Stimulated activated CD4-positive, alpha-beta T cell treated with anti-CD3 and anti-CD28 coated beads, Interleukin-15, amount 100 ng/mL, for 24 hours (primary cell): ENCODE measurements at places on chromosomes 7 and 10.

GRCh38 chr7:20358106-20358505 lies 27.4 kb downstream of the ITGB8 start:
- DNase-seq = no peak

DNA sequence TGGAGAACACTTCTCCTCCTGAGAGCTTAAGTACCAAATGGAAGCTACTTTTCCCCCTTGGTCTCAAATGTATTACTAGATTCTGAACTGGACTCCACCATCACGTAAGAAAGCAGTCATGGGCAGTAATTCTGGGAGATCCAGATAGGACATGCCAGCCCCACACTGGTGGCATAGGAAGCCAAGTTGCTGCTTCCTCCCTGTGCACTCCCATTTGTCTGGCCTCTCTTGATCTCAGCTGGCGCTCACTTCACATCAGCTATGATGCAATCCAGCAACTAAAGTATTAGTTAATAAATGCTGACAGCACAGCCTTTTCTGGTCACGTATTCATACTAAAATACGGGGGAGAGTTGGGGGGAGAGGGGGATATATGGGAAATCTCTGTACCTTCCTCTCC lies 3.4 kb upstream of the IL6 start:
- DNase-seq = no peak

GRCh38 chr7:69285854-69286253 lies 312.4 kb upstream of the AUTS2 start:
- DNase-seq = no peak

DNA sequence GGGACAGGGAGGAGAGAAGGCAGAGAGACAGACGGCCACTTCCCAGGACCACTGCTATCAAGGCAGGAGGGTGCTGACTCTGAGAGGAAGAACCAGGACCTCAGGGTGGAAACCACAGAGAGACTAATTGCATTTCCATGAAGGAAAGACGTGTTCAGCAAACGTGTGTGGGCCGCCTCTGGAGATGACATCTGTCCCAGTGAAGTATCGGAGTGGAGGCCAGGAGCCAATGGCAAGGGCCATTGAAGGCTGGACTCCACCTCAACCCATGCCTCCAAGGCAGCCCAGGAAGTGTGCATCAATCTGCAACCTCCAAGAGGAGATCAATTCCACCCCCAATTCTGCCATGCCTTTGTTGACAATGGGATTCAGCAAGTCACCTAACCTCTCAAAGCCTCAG lies 229.9 kb downstream of the USP6NL start:
- no peak for DNase-seq

DNA sequence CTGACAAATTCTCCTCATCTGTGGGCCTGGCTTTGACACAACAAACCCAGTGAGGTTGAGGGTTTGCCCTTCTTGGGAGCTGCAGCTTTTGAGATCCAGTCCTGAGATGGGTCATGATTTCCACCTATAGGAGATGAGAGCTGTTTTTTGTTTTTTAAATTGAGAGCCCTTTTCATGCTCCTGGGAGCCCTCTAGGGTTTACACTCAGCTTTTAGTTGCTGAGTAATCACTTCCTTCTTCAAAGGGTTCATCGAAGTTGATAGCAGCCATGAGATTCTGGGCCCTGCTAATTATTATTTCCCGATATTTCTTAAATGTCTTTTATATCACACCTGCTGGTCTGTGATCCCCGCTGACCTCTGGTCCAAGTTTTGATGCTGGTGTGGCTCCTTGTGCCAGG lies 47.3 kb upstream of the VIPR2 start:
- DNase-seq = no peak

DNA sequence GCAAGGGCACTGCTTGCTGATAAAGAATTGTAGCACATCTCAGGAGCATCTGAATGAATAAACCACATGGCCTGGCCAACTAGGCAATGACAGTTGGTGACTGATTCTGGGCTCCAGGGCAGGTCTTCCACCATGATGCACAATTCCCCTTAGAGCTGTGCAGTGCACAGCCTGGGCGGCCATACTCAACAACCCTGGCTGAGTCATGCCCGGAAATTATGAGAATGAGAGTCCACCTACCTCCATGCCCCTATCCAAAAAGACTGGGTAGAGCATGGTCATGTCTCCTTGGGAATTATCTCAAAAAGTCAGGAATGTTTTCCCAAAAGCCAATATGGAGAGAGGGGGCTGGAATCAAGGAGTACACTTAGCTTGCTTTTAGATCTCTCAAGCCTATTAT lies 425.6 kb downstream of the PLXNA4 start:
- DNase-seq = no peak

DNA sequence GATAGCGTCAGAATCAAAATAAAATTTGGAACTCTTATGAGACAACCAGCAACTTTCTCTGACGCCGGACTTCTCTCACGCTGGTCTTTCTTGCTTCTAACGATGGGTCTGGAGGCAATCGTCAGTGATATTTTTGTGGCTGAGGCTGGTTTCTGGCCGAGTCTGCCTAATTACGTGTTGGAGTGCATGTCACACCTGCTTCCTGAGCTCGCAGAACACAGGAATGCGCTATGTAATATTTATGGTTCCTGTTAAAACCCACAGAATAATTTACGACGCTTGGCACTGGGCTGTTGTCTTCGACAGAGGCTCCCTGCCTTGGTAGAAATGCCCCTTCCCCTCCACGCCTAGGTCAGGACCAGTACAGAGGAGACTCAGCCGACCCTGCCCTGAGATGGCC lies 64.9 kb downstream of the NPTX2 start:
- no peak for DNase-seq

- DNase-seq = no peak
Measured at GRCh38 chr10:86654411-86655172, at the start of gene OPN4. Gene OPN4 (plus strand): TSS chr10:86654547. CDS start chr10:86654784, 237 bp downstream.

DNA sequence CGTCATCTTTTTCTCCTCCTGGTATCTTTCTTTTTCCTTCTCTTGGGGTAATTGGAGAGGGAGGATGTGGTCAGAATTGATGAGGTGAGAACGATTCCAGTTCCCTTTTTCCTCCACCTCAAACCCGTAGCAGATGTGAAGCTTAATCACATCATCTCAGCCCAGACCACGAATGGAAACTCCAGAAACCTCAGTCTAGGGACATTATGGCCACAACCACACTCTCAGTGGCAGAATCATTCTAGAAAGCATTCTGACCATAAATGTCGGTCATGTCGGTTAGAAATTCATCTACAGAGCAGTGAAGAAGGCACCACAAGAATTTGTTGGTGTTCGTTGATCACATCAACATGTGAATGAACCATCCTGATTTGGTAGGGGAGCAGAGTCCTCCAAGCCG lies 78.7 kb downstream of the GATA3 start:
- peak; percentile 72 for DNase-seq

DNA sequence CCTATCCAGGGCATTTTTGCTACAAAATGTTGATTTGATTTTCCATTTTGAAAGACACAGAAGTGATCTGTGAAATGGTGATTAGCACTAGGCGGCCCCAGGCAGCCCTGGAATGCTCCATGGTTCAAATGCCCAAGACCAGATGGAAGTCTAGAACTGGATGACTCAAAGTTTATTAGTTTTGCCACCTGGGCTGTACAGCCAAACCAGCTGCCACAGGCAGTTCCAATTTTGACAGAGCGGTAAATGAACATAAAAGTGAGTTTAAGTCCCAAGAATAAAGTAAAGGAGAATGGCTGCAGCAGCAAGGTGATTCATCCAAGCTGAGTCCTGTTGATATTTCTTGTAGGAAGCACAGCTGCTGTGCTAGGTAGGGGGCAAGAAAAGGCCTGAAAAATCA lies 180.5 kb downstream of the SUGCT start:
- no peak for DNase-seq

GRCh38 chr10:58435297-58435985 lies 50.2 kb downstream of the TFAM start:
- DNase-seq = peak; percentile 22

- DNase-seq = no peak
Measured at GRCh38 chr10:91307489-91307888, 87.0 kb downstream of the PCGF5 start.

DNA sequence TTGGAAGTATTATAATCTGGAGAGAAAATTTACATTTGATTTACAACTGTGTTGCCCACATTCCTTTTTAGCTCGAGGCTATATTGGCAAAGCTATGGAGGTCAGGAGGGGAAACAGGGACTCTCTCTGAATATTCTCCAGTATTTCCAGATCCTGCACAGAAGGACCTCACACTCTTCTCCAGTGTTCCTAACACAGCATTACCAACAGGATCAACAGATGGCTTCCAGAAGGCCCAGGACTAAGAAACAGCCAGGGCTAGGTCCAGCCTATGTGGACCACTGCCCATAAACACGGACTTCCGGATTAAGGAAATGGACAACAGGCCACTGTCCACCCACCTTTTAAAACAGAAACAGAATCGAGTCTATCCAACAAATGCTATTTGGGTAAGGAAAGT lies 65.3 kb downstream of the CHCHD3 start:
- no peak for DNase-seq

- no peak for DNase-seq
Measured at GRCh38 chr7:40507166-40507565, 372.4 kb downstream of the SUGCT start.

DNA sequence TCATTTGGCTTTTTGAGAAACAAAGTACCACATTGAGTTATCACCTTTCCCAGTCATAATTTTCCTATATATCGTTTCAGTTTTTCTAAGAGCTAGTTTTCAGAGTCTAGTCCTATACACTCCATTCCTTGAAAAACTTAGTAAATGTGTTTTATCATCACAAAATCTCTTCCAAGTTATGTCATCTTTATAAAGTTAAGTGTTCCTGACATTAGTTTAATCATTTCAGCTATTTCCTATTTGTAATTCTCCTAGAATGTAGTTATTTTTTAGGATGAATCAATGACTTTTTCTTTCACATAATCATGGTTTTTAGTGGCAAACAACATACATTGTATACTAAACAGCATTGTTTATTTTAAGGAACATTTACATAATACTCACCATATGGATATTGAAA lies 191.7 kb upstream of the BET1 start:
- no peak for DNase-seq

DNA sequence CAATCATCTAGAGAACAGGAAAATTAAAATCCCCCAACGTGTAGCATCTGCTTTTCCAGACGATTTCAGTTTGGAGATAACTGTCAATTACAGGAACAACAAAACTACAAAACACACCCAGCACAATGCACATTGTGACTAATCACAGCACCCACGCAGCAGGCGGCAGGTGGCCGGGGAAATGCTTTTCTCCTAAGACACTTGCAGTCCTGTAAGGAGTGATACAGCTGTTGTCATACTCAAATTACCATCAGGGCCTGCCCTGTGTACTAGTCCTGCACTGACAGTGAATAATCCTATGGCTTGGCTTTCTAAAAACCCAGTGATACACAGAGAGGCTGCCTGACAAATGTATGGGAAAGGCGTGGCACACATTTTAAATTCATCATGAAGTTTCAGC lies 37.8 kb downstream of the COBL start:
- no peak for DNase-seq

DNA sequence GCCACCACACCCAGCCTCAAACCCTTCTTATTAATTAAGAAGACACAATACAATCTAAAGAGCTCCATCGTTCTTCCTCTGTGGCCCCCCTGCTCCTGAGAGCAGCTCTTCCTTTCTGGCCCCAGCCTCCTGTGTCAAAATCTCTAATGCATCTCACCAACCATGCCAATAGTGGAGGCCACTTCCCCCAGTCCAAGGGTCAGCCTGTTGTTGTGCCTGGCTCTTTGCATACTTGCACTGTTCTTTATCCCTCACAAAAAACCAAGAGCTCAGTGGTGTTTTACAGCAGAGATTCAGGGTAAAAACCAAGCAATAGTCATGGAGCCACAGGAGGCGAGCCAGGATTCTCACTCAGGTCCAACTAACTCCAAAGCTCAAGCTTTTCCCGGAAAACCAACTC lies 190.2 kb downstream of the GFRA1 start:
- DNase-seq = no peak

DNA sequence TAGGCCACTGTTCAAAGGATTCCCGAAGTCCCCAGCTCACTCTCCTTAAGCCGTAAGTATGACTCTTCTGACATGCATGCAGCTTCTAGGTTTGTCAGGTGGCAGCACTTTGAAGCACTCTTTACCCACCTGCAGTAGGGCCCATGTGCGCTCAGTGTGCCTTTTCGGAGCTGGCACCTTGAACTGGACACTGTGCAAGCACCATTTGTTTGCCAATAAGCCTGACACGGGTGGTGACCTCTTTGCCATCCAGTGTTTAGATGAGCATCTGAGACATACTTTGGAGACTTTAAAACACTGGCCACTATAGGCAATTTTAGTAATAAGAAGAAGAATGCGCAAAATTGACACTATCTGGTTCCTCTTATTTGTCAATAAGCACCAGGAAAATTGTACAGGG lies 45.7 kb upstream of the GSAP start:
- DNase-seq = no peak

DNA sequence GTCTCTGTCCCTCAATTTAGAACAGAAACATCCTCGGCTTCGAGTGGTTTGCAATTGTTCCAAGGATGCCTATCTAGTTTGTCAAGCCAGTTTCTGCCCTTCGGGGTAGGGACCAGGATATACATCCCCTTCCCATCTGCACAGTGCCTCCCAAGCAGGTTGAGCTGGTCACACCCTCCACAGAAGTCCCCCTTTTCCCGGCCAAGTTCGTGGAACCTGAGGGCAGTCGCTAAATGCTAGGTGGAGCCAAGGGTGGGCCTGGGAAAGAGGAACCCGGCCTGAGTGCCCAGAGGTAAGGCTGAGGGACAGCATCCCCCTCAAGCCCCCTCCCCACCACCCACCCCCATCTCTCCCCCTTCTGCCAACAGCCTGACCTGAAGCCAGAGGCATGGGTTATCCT lies 62.4 kb upstream of the NANOS1 start:
- no peak for DNase-seq

- DNase-seq = no peak
Measured at GRCh38 chr7:21041666-21042065, 255.0 kb upstream of the SP8 start.

GRCh38 chr10:119337796-119338432 lies 130.5 kb downstream of the GRK5 start:
- DNase-seq = no peak

DNA sequence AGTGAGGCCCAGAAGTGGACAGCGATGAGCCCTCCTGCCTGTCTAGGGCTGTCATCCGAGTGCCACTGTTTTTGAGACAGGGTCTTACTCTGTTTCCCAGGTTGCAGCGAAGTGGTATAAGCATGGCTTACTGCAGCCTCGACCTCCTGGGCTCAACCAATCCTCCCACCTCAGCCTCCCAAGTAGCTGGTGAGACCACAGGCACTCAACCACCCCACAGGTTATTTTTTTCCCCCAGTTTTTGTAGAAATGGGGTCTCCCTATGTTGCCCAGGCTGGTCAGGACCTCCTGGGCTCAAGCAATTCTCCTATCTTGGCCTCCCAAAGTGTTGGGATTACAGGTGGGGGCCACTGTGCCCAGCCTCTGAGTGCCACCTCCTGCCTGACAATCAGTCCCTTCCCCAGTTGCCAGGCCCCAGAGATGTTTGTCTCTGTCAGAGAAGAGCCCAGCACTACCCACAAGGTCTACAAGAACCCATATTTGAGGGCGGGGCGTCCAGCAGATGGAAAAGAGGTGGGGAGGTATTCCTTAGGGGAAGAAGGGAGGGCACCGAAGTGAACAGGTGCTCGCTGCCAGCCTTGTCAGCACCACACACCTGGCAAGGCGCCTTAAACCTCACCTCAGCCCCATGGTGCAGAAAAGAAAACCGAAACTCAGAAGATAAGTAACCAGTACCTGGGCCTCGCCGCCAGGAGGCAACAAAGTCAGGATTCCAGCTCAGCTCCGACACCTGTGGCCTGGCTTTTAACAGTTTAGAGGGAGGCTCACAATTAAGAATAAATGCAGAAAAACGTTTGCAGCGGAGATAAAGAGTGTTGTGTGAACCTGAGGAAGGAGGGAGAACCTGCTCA lies 77.4 kb upstream of the ANLN start:
- peak; percentile 29 for DNase-seq

- DNase-seq = peak; percentile 54
Measured at GRCh38 chr10:77873536-77874380, 52.8 kb downstream of the DLG5 start.

GRCh38 chr7:2016761-2017480 lies 215.8 kb downstream of the MAD1L1 start:
- DNase-seq = no peak
